CD4-positive, alpha-beta T cell (primary cell): ENCODE measurements at places on chromosomes 7 and 10.

DNA sequence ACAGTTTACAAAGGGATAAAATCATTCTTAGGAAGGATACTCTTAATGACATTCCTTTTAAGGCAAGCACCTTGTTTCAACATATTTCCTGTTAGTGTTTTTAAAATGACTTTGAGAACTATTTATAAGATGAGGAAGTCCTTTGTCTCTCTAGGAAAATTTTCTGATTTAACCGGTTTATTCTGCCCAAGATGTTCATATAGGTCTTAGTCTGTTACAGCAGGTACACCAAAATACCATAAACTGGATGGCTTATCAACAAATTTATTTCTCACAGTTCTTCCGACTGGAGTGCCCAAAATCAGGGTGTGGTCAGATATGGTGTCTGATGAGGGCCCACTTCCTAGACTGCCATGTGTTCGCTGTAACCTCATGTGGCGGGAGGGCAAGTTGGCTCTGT lies 77.9 kb downstream of the GSAP start:
- no peak for DNase-seq

GRCh38 chr7:125780153-125780552 lies 850.5 kb upstream of the POT1 start:
- no peak for DNase-seq

- no peak for DNase-seq
These were observed 188.0 kb downstream of the GRID1 start for GRCh38 chr10:86178401-86179152.

- DNase-seq: no peak
These were observed 41.1 kb upstream of the TMEM72 start for GRCh38 chr10:44870031-44870430.

- DNase-seq: no peak
These were observed 163.4 kb downstream of the PLXDC2 start for GRCh38 chr10:19979628-19980027.

- DNase-seq: no peak
These were observed 144.5 kb downstream of the PPP1R3A start for GRCh38 chr7:113774182-113774807.

DNA sequence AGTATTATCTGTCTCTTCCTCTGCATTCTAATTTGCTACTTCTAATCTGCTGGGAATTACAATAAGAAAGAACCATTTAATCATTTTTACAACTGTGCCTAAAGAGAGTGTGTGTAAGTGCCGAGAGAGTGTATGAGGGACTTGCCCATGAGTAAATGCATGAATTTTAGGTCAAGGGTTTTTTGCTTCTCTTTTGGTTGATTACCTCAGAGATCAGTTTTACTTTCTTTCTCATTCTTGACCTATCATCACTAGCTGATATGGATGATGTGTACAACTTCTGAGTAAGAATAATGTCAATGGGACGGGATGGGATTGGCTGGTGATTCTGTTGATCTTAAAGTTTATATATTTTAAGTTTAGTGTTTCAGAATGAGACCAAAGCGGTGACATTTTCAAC lies 47.8 kb downstream of the IKZF1 start:
- DNase-seq: peak; percentile 90

DNA sequence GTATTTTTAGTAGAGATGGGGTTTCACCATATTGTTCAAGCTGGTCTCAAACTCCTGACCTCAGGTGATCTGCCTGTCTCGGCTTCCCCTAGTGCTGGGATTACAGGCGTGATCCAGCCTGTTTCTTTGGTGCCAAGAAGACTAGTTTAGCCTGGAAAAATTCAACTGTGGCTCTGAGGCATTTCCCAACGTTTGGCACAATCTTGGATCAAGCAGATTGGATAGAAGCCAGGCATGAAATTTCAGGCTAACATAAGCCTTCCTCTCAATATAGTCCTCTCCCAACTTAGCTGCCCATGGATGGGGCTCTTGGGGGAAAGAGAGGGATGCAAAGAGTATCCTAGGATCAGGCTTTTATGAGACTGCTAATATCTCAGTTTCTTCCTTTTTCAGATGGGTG lies 53.8 kb downstream of the APBB1IP start:
- no peak for DNase-seq

DNA sequence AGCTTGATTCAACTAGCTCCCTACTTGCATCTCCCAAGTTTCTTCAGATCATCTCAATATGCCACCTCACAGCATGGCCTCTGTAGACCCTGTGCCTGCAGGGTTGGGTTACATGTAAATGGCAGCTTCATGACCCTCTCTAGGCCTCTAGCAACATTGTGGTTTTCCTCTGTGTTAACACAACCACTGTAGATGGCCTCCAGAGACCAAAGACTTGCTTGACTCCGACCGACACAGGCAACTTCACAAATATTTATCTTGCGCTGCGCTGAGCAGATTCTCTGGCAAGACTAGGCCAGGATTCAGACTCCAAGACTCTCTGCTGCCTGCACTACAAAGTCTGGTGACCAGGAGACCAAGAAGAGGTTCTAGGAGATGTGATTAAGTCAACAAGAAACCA lies 75.9 kb downstream of the CNOT4 start:
- no peak for DNase-seq

DNA sequence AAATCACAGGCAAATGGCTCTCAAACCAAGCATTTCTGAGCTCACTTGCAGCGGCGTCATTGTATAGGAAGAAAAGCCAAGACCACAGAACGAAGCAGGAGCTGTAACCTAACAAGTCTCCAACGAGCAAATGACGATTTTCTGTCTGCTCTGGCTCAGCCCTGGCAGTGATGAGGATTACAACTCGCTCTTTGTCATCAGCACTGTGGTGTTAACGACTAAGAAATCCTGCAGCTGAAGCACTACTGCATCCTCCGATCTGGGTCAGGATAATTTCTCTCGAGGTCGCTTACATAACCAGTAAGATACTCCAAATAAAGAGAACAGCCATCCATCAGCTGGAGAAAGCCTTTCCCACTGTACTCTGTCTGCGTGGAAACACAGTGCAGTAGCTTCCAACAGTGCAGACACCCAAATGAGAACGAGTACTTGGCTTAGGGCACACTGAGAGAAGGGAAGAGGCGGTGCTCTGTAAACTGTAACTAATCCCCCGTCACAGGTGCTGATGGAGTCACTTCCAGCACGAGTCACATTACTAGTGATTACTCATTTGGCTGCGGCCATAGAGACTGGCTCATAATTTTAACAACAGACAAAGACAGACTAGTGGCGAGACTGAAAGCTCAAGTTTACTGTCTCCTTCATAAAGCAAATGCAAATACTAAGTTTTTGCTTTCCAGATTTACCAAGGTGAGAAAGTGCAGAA lies 135.8 kb downstream of the NRBF2 start:
- DNase-seq: peak; percentile 65

- peak; percentile 79 for DNase-seq
These were observed 21.7 kb upstream of the MALSU1 start for GRCh38 chr7:23277359-23277989.

GRCh38 chr10:4352414-4352961 lies 473.5 kb upstream of the AKR1E2 start:
- no peak for DNase-seq

GRCh38 chr10:16884497-16884896 lies 67.3 kb upstream of the RSU1 start:
- DNase-seq: no peak

DNA sequence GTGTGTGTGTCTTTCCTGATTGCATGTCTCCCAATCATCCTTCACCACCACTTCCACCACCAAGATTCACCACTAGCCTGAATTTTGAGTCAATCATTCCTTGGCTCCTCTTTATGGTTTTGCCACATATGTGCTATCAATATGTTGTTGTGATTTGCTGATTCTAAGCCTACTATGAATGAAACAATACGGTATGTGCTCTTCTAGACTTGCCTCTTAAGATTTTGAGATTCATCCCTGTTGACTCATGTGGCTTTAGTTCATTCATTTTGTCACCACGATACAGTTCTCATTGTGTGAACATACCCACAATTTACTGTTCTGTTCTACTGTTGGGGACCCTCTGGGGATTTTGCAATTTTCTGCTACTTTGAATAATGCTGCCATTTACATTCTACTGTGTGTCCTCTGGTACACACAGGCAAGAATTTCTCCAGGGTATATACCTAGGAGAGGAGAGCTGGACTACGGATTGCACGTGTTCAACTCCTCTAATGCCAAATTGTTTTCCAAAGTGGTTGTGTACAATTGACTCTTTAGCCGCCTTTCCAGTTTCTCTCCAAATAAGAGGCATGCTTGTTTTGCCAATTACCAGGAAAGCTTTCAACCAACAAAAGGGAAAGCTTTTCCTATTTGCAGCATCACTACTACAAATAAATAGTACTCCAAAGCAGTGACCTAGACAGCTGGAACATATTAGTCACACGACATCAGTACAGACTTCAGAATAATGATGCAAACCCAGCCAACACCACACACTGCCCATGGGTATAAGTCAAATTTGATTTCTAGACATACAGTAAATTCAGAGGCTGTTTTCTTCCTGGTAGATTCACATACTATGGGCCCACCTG lies 30.0 kb downstream of the SGMS1 start:
- DNase-seq: no peak

GRCh38 chr7:157893535-157894044 lies 556.8 kb downstream of the DNAJB6 start:
- no peak for DNase-seq

DNA sequence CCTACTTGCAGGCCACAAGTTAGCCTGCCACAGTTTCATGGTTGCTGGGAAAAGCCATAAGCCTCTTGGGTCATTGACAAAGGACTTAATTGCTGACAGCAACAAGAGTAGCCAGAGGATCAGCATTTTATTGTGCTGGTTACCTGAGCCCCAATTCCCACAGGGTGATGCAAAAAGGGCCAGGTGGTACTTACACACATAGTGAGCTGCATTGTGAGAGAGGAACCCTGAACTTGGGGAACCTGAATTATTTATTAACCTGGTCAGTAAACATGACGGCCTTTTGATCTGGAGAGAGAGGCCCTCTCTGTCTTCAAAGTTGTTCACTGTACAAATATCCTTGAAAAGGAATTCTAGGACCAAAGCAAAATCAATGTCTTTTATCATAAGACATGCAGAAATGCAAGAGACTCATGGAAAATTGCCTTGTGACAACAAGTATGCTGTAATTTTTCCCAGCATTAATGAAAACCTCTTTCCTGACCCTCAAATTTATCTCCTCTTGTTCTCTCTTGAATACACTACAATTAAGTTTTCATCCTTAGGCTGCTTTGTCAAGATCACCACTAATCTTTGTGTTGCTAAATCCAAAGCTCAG lies 102.9 kb upstream of the PHYHIPL start:
- no peak for DNase-seq

DNA sequence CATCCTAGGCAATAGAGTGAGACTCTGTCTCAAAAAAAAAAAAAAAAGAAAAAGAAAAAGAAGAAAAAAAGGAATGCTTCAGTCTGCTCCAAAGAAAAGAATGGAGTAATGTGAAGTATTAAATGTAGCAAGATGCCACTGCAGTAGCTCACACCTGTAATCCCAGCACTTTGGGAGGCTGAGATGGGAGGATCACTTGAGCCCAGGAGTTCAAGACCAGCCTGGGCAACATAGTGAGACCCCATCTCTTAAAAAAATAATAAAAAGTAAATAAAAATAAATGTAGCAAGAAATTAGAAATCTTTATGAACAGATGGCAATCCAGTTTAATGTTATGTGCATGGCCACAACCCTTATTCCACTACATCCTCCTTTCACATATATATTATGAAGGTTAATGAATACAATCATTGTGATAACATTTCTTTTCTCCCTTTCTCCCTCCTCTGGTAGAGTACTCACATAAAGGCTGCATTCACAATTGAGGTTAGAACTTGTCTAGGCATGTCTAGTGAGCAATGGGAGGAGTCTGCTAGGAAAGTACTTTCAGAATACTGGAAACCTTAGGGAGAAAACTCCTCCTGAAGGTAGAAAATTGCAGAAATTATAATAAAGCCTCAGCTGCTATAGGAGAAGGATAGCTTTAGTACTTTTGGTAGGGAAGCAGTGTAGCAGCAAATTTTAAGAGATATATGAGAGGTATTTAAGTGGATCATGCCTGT lies 20.4 kb downstream of the KLLN start:
- no peak for DNase-seq

- no peak for DNase-seq
These were observed 52.6 kb downstream of the GTF2I start for GRCh38 chr7:74709880-74710671.

DNA sequence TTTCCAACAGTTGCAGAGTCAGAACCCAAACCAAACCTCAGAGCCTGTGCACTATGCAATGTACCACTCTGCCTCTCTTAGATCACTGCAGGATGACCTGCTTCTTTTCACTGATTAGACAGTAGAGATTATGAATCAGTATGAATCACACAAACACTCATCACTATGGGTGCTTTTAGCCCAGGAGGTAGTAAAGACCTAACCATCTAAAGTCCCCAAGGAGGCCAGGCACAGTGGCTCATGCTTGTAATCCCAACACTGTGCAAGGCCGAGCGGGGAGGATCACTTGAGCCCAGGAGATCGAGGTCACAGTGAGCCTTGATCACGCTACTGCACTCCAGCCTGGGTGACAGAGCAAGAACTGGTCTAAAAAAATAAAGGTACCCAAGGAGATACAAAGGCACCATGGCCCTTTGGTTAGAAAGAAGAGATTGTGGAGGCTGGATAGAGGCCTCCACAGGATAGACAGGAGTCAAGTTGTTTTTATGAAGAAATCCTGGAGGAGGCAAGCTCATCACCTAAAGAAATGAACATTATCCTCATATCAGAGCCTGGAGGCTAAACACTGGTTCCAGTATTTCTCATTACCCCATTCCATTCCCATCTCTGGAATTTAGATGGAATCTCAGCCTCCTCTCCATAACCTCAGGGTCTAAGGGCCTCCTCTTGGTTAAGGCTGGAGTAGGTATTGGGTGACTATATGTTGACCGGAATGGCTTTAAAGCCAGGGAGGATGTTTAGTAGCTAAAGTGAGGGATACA lies 12.9 kb downstream of the SEC31B start:
- no peak for DNase-seq

- DNase-seq: no peak
These were observed 12.1 kb downstream of the ASB13 start for GRCh38 chr10:5654218-5654755.

- no peak for DNase-seq
These were observed 12.0 kb upstream of the PARP12 start for GRCh38 chr7:140074780-140075179.

- peak; percentile 60 for DNase-seq
These were observed 23.4 kb downstream of the MAD1L1 start for GRCh38 chr7:2209146-2209960.

GRCh38 chr7:129750091-129750490 lies 138.6 kb downstream of the NRF1 start:
- no peak for DNase-seq

GRCh38 chr10:113859261-113859660 lies 4.8 kb downstream of the NHLRC2 start:
- no peak for DNase-seq

GRCh38 chr7:141960687-141961422 lies 12.7 kb downstream of the TAS2R38 start:
- no peak for DNase-seq
